Colonic mucosa (tissue), 4 donors: ENCODE measurements at places on chromosomes 4 and X. TPM values are rescaled to one million over a fixed set of nuclear protein-coding genes. Genes with fewer than 3 reads are reported as not detected.
A peak's percentile ranks its signal among the peaks of the same experiment; 100 is the strongest.

DNA sequence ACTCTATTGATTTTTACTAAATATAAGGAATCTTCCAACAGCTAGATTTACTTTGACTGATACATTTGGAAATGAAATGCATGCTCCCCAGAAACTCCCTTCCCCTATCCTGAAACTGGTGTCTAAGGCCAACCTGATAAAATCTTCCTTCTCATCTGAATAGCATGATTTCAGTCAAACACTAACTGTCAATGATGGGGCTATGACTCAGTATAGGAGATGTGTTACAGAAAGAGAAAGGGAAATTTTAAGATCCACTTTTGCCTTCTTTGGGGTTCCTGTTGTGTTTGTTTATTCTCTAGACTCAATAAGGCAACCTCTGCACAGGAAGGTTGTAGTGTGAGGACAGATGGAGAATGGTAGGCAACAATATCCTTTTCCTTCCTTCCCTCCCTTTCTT is 160.7 kb downstream of the MOSPD2 start:
- DNase-seq = no peak

DNA sequence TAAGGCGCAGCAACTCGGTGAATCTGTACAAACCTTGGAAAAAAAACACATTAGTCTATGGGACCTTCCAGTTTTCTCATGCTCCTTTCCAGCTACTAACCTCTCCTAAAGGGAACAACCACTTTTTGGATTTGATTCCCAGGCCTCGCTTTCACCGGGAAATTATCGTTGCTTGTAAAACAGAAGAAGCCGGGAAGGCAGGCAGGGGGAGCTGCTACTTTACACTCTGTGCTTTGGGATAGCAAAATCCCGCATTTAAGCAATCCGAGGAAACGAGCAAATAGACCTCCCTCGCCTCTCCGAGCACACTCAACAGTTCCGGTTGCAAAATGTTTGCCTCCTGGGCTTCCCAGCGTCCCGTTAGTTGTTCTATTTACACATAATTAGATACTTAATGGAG is 1.2 kb downstream of the CD38 start:
- DNase-seq = peak; percentile 56

DNA sequence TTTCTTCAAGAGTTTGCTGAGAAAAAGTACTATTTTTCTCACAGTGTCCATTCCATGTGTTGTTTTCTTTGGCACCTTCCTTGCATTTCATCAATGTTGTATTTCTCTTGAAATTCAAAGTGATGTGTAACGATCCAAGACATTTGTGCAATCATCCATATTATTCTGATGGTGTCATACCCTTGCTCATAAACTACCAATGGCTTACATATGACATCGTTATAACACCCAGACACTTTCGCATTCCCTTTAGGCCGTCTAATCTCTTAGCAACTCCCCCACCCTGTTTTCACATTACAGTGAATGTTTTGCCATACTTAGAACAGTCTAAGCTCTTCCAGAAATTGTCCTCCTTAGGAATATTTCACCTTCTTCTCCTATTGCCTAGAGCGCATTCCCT is 1779.0 kb downstream of the PCDH7 start:
- no peak for DNase-seq

DNA sequence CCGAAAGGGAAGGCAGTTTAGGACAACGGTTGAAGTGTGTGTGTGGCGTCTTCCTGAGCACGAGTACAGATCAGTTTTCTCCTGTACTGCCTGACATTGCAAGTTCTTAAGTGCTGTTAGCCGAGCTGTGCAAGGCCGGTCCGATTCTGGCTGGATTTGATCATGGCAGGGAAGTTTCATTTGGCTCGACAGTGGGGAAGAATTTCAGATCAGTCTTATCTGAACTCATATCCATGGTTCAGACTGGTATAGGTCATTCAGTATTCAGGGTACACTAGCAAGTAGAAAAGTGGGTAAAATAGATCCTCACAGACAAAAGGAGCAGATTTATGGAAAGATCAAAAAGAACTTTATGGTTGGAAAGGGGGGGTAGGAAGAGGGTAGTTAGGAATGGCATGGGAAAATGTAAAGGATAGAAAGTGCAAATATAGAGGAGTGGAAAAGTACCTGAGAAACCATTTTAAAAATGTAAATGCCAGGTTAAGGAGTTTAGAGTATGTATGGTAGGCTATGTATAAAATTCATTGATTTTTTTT is 716 bp downstream of the THAP9 start:
- no peak for DNase-seq

GRCh38 chrX:123905332-123905731 is 45.5 kb downstream of the XIAP start:
- no peak for DNase-seq

DNA sequence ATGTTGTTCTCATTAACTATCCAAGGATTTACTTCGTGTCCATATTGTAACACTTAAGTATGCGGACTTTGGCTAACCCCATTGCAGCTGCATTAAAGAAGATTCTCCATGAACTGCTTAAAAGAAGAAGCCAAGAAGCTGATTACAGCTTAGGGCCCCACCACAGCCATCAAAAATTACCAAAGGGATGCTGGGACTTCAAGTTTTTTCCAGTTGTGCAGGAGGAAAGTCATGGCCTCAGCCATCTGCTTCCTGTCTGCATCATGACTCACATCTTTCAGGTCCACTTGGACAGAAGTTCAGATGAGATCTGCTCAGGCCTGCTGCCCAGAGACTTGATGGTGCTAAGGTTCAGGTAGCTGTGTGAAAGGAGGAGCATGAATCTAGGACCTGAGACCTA is 38.8 kb upstream of the CAPN6 start:
- no peak for DNase-seq

Gene CLGN
- 0.25 TPM for total RNA-seq

DNA sequence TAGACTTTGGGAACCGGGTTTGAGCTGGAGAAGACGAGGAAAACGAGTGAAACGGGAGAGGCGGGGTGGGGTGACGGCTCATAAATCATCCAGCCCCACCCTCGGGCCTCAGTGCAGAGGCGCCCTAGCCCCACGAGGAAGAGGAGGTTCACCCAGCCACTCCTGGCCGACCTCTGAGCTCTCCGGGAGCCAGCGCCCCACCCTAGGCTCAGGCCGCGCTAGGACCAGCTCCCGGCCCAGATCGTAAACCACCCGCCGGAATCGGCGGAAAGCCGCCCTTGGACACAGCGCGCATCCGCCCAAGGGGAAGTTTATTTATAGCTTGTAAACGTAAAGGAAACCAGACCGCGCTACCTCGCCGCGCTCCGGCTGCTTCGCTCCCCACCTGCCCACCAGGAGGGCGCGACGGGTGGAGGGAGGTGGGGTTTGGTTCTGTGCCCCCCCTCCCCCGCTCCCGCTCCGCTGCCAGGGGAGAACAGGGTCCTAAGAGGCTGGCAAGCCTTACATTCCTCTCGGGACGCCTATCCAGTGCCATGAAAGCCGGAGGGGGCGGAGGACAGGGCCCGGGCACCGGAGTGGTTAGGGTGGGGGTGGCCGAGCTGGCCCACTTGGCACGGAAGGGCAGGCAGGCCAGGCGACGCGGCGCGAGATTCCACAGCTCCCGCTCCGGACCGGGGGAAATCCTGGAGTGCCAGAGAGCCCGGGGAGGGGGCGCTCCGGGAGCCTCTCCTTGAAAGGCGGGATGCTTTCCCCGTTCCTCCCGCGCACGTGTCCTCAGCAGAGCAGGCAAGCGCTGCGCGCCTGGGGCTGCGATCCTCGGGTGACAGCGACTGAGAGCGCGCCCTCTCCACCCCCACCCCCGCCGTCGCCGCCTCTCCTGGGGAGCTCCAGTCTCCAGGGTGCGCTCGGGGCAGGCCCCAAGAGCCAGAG is 84.2 kb downstream of the BCOR start:
- DNase-seq = peak; percentile 90

Gene HTRA3
- total RNA-seq = 1.3 TPM

DNA sequence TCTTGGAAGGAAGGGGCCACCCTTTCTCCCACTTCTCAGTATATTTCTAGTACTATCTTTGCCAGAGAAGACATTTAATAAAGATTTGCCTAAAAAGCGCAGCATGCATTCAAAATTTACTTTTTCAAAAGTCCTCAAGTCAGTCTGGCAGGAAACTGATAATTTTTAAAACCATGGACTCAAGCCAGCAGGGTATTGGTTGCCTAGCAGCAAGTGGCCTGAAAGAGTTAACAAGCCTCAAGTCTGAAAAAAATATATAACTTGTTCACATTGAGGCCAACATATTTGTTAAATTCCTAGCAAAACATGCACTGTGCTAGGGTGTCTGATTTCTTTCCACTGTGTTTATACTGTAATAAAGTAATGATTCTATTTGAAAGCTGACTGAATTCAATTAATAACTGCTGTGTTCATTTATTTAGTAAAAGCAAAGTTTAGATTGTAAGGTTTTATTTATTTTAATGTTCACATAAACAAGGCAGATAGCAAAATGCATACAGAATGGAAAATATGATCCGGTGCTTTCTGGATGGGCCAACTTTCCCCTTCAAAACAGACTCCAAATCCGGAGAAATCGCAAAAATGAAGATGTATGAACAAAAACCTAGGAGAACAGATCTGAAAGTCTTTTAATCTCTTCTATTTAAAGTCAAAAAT is 218.5 kb upstream of the FGF13 start:
- DNase-seq = no peak

Gene ITIH6
- total RNA-seq = not detected

GRCh38 chr4:128155874-128156456 is 94.9 kb downstream of the LARP1B start:
- DNase-seq = no peak

Gene VCX3A
- not detected for total RNA-seq

Gene SSX3
- not detected for total RNA-seq

Gene SYTL4
- 30.7 TPM for total RNA-seq

Gene CYP4V2
- total RNA-seq = 36.0 TPM

- DNase-seq = no peak
Measured at GRCh38 chr4:139175646-139176301, 1.2 kb downstream of the ELF2 start.

- DNase-seq = no peak
Measured at GRCh38 chr4:14018191-14018853, 390.8 kb upstream of the BOD1L1 start.

GRCh38 chrX:25873196-25873595 is 264.9 kb upstream of the MAGEB18 start:
- no peak for DNase-seq

DNA sequence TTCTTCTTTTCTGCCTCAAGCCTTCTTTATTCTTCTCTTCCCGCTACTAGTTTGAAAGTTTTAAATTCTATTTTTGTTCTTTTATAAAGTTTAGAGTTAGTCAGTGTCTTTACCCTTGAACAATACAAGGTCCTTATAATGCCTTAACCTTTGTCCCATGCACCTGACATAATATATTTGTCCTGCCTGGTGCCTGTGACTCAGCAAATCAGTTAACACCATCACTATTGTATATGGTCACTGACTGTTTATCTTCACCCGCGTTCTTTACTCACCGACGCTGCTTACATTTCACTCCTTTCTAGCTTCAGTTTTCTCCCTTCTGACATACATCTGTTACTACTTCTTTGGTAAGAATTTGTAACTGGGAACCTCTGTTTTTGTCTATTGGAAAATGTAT is 5.7 kb downstream of the SMIM20 start:
- peak; percentile 51 for DNase-seq
